ENCODE measurements at places on chromosomes 5 and 9.

GRCh38 chr5:123138774-123139173 is 49.7 kb downstream of the PRDM6 start:
- no peak for DNase-seq

- peak; percentile 44 for DNase-seq
These were observed 124.0 kb upstream of the EFNA5 start for GRCh38 chr5:107794741-107795140.

DNA sequence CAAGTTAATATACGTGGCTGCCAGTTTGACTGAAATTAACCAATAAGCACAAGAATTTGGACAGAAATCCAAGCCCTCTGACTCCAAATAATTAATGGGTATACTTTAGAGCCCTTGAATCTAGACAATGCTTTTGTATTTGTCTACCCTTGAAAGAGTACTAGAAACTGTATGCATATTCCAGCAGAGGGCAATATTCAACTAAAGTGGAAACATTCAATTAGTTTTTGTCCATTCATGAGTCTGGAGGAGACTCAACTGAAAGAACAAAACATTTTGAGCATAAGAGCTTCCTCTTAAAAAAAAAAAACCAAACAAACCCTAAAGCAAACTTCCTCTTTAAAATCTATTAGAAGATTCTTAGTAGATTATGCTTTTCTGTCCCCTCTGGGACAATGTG is 157.8 kb downstream of the ARHGEF28 start:
- DNase-seq, result no peak

DNA sequence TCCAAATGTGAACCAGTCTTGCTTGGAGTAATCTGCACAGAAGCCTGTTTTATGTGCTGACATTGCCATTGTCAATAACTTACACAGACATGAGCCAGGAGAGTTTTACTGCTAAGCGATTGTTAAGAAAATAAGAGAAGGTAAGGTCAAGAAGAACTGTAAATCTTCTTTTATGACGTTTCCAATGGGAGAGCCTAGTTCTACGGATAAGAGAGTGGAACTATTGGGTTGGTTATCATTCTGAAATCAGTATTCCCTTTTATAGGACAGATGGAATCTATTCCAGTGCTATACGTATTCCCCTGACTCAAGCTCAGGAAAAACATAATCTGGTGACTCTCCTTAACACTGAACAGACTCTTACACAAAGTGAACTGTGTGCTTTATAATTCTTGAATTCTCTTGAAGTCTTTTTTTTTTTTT is 137.9 kb upstream of the OTULINL start:
- no peak for DNase-seq

GRCh38 chr9:90680534-90680933 is 37.9 kb upstream of the DIRAS2 start:
- no peak for DNase-seq

DNA sequence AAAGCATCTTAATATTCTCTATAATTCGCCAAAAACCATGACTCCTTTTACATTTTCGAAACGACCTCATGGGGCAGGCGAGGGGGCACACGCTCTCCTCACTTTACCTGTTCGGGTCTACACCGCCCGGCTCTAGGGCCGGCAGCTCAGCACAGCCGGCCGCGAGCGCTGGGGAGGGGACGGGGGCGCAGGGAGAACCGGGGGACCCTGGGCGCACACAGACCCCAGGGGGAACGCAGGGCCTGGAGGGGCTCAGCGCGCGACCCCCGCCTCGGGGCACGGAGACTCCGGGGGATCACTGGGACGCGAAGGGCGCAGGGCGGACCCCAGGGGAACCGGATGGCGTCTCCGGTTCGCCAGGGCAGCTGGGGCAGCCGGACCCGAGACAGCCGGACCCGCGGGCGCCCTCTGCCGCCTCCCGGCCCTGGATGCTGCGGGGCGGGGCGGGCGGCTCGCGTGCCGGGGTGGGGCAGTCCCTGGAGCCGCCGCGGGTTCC is at the start of gene AHRR:
TSS of gene AHRR (plus strand) at position 485 of the 496 bp plus-strand sequence. CDS start 22,189 bp downstream, outside the sequence.
- peak; percentile 53 for DNase-seq

GRCh38 chr5:174832811-174833210 is 108.4 kb downstream of the MSX2 start:
- DNase-seq, result no peak

GRCh38 chr9:129665814-129666520 is 520 bp downstream of the PRRX2 start:
- DNase-seq, result peak; percentile 26

- DNase-seq, result peak; percentile 40
These were observed 6.7 kb downstream of the NRARP start for GRCh38 chr9:137295238-137295811.

GRCh38 chr5:22431840-22432239 is 421.3 kb downstream of the CDH12 start:
- no peak for DNase-seq

GRCh38 chr5:116658830-116659229 is 84.2 kb upstream of the SEMA6A start:
- DNase-seq, result no peak

DNA sequence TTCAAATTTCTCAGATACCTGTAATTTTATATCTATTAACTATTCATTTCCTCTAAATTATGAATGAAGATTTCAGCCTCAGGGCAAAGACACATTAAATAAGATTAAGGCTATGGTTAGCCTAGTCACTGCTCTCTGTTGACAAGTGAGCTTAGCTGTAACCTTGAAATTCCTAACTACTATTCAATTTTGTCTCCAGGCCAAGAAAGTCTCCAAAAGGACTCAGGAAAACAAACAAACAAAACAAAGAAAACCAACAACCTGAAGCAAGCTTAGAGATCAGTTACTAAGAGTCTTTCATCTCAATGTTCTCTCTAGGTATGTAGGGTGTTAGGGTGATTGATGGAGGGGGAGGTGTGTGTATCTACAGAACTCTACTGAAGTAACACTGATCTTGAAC is 9.6 kb upstream of the CTNNAL1 start:
- DNase-seq, result no peak

- no peak for DNase-seq
These were observed 21.3 kb upstream of the LMNB1 start for GRCh38 chr5:126755593-126755992.

GRCh38 chr5:75831561-75831960 is 114.3 kb upstream of the POC5 start:
- DNase-seq, result no peak

GRCh38 chr9:138007918-138008841 is 130.6 kb downstream of the CACNA1B start:
- DNase-seq, result no peak

- no peak for DNase-seq
These were observed 16.2 kb upstream of the SHOC1 start for GRCh38 chr9:111810908-111811307.

DNA sequence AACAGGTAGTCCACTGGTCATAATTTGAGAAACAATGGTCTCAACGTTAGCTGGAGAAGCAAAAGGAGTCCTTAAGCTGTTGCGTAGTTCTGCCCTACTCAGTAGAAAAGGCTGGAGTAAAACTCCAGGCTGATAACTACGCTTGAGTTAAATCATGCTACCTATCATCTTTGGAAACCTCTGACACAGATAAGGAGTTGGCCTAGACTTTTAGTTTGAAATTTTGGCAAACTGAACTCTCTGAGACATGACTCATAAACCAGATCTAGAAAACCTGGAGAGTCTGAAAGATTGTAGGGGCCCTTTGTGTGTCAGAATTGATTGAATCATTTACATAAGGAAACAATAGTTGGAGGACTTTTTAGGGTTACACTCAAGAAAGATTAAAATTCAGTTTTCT is 26.3 kb downstream of the NMUR2 start:
- no peak for DNase-seq

- DNase-seq, result no peak
These were observed 311.8 kb downstream of the DNAH5 start for GRCh38 chr5:13632676-13633075.

GRCh38 chr5:82684659-82685058 is 392.5 kb downstream of the TMEM167A start:
- no peak for DNase-seq

GRCh38 chr9:136044971-136045594 is 50.0 kb downstream of the NACC2 start:
- DNase-seq, result no peak

DNA sequence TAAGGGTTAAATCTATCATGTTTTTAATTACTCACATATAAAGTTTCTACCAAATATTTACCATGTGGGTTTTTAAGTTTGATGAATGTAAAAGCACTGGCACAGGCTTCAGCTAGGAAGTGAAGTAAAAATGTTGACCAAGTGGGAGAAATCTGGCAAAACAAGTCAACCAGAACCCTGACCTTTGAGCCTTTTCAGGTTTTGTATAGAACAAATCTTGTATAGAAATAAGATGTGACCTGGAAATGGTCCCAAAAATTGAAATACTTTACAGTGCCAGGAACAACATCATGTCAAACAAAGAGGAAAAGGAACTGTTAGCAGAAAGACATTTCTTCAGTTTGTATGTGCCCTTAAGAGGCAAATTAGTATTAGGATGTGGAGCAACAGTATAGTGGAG is 137.6 kb downstream of the CCDC192 start:
- no peak for DNase-seq

GRCh38 chr5:158792976-158793375 is 306.7 kb downstream of the EBF1 start:
- DNase-seq, result no peak

- DNase-seq, result no peak
These were observed 69.5 kb upstream of the UNC5A start for GRCh38 chr5:176740702-176741496.

GRCh38 chr5:30768056-30768690 is 425.3 kb upstream of the CDH6 start:
- DNase-seq, result no peak

DNA sequence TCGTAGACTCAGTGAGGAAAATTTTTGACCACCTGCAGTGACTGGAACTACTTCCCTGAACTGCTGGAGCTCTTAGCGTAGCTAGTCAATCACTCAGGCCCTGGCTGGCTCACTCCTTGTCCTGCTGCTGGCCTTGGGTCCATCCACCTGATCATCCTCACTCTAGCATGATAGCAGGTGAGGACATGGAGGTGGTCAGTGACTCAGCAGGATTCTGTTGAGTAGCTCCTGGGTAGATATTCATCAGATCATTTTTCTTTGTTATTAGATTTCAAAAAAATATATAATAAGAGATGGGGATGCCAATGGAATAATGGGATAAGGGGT is 25.0 kb upstream of the SEMA4D start:
- no peak for DNase-seq

GRCh38 chr5:9241479-9242305 is 304.2 kb downstream of the SEMA5A start:
- no peak for DNase-seq

GRCh38 chr9:109776391-109776790 is 3.6 kb upstream of the PALM2AKAP2 start:
- DNase-seq, result no peak

DNA sequence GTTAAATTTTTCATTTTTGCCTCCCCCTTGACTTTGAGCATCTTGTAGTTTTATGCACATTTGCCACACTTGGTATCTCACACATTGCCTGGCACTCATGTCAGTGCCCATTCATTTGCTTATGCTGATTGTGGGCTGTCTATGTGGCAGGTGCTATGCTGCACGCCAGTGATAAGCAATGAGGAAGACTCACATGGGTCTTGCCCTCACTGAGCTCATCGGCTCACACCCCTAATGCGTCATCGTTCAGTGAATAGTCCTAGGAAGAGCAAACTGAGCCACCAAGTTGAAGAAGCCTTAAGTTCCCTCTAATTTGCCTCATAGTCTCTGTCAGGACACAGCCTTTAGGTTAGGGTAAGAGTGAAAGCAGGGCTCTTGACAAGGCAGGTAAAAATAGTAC is 209.4 kb upstream of the IL12B start:
- no peak for DNase-seq

DNA sequence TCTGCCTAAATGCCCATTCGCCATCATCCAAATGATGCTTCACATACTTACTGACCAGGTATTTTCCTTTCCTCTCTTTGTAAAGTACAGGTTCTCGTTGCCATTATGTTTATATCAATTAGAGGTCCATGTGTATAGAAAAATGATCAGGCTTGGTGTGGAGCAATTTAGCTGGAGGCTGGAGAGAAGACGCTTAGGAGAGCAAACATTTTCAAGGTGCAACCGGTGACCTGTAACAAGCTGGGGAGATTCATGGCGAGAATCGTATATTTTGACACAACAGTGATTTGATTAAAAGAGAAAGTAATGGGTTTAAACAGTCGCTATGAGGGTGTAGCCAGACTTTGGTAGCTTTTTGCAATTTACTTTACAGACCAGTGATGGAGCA is 170.9 kb upstream of the TBCA start:
- DNase-seq, result no peak

DNA sequence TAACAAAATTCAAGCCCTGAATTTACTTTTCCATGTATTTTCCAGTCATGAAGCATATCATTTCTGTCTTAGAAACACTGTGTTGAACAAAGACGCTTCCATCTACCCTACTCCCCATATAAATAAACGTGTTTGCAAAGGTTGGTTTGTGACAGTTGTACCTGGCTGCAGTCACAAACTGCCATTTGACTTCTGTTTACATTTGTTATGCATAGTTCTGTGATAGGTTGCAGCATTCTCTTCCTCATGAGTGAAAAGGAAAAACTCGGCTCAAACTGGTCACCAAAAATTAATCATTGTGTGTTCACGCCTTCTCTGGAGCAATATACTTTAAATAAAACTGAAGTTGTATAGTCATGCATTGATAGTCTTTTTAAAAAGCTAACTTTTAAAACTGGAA is 69.3 kb upstream of the MOCS2 start:
- DNase-seq, result no peak

- DNase-seq, result no peak
These were observed 224.7 kb downstream of the CAAP1 start for GRCh38 chr9:26667882-26668281.

- no peak for DNase-seq
These were observed 1.1 kb downstream of the GSN start for GRCh38 chr9:121268851-121269641.

DNA sequence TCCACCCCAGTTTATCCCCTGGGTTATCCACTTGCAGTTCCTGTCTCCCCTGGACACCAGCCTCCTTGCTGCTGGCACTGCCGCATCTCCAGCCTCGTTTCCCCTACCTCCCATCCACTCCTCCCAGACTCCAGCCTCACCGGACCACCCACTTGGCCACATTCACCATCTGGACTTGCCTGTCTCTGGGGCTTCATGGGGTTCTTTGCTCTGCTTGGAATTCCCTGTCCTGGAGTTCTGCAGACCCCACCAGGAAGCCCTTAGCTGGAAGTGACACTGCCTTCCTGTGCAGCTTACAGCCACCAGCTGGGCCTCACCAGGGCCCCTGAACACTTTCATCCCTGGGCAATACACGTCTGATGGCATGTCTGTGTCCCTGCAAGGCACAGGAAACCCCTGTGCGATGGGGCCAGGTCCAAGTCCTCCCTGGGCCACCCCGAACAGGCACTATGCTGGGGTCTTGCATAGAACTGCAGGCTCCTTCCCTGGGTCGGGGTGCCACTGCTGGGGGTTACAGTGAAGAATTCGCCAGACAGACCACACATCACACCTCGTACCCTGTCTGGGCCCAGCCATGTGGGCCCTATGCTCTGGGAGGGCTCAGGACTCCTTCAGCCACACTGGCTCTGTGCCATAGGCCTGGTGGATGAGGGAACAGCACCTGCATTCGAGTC is 3.0 kb downstream of the FLT4 start:
- DNase-seq, result no peak

All from NCI-H2171 (cell line).